CD4-positive, alpha-beta T cell (primary cell): ENCODE measurements at places on chromosomes 4 and X.

- no peak for DNase-seq
- H3K4me1 ChIP-seq: no peaks in the 10 kb centered on the region
- H3K27ac ChIP-seq: no peak overlapping the region
These were observed 665 bp downstream of the TRPC5OS start for GRCh38 chrX:111876646-111877045.

DNA sequence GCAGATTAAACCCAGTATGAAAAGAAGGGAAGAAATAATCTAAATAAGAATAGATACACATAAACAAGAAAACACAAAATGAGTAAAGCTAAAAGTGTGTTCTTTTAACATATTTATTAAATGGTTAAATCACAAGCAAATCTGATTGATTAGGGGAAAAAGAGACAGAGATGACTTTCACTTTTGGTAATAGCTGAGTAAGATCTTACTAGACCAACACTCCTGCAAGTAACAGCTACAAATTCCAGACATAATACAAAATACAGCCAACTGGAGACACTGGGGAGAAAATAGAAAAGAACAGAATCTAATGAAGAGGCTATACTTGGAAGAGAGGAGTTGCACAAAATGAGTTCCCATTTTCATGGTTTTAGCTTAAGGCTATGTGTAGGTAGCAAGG, 33.5 kb downstream of the OR13H1 start:
- no peak overlapping the region for H3K27ac ChIP-seq
- no peaks in the 10 kb centered on the region for H3K27me3 ChIP-seq
- no peak overlapping the region for H3K4me3 ChIP-seq
- no peaks in the 10 kb centered on the region for H3K36me3 ChIP-seq

GRCh38 chrX:11416600-11416999, 123.4 kb downstream of the AMELX start:
- no peak overlapping the region for H3K4me3 ChIP-seq
- no peaks in the 10 kb centered on the region for H3K36me3 ChIP-seq
- DNase-seq: no peak
- H3K4me1 ChIP-seq: no peaks in the 10 kb centered on the region

- no peaks in the 10 kb centered on the region for H3K36me3 ChIP-seq
- no peak for DNase-seq
- no peaks in the 10 kb centered on the region for H3K4me1 ChIP-seq
- no peak overlapping the region for H3K4me3 ChIP-seq
- no peak overlapping the region for H3K27ac ChIP-seq
- no peaks in the 10 kb centered on the region for H3K27me3 ChIP-seq
These were observed 577.7 kb upstream of the GALNTL6 start for GRCh38 chr4:171235521-171235920.

GRCh38 chr4:154024097-154024694, 235.3 kb upstream of the SFRP2 start:
- H3K4me3 ChIP-seq: no peak overlapping the region
- no peaks in the 10 kb centered on the region for H3K4me1 ChIP-seq
- no peak overlapping the region for H3K27ac ChIP-seq
- H3K36me3 ChIP-seq: no peaks in the 10 kb centered on the region
- DNase-seq: no peak
- H3K27me3 ChIP-seq: peaks cover 4% of the 10 kb centered on the region

DNA sequence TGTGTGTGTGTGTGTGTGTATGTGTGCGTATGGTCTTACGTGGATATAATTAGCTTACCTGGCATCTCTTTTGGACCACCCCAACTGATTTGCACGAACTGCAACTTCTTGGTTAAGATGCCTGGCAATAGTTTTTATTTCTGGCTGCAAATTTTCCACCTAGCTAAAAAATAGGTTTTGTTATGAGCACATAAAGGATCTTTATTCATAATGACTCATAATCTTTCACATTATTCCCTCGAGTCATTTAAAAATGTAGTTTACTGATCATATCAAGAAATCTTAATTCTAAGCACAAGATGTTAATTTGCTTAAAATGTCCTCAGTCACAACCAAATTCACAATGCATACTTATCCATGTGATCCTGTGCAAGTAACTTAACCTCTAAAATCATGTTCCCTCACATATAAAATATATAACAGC, 1.5 kb downstream of the COX18 start:
- peaks cover 22% of the 10 kb centered on the region for H3K36me3 ChIP-seq
- DNase-seq: peak; percentile 49
- H3K27me3 ChIP-seq: no peaks in the 10 kb centered on the region
- peak overlapping the region; percentile 81 for H3K4me3 ChIP-seq
- H3K4me1 ChIP-seq: peaks cover 27% of the 10 kb centered on the region
- peak overlapping the region; percentile 99 for H3K27ac ChIP-seq

DNA sequence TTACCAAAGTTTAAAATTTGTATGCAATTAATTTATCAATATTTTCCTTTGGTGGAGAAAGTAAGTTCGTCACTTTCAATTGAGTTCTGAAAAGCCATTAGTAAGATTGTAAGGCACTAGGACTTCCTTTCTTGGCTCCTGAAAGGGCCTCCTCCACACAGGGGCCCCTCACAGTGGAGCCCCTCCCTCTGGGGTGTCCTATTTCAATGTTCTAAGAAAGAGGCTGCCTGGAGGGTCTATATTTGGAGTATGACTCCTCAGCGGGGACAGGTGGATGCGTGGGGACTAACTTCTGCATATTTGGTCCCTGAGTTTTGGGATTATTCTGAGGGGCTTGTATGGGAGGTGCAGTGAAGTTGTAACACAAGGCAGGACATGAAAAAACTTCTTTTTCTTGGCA, 1.6 kb upstream of the ARMCX4 start:
- no peaks in the 10 kb centered on the region for H3K36me3 ChIP-seq
- H3K27me3 ChIP-seq: no peaks in the 10 kb centered on the region
- H3K4me3 ChIP-seq: no peak overlapping the region
- peaks cover 7% of the 10 kb centered on the region for H3K4me1 ChIP-seq
- DNase-seq: no peak

DNA sequence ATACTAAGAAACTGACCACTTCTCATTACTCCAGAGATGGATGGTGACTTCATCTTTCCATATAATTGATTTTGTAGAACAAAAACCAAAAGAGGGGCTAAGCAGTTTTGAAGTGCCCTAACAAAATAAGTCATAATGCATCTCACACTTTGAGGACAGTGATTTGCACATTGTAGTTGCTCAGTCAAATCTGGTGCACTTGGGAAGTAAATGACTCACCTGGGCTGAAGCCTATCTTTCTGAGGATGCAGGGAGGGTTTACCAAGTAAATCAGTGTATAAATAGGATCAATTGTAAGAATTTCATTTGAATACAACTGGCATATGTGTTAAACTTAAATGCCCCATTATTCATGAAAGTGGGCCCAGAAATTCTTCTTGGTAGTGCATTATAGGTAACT, 134.2 kb downstream of the DCLK2 start:
- no peak overlapping the region for H3K27ac ChIP-seq
- no peak overlapping the region for H3K4me3 ChIP-seq
- no peaks in the 10 kb centered on the region for H3K36me3 ChIP-seq
- DNase-seq: no peak

DNA sequence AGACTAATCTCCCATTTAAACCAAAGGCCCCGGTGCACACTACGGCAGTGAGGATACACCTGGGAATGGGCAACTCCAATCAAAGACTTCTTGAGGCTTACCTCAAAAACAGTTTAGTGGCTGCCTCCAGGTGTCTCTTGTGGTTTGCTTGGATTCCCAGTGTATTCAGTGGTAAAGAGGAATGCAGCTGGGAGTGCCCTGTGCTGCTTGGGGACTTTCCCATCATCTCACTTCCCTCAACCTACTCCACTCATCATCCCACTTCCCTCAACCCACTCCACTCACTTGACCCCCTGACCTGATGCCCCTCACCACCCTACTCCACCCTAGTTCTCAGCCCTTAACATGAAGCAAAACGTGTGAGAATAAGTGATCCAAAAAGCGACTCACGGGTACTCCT, 177.3 kb upstream of the ETNPPL start:
- H3K27ac ChIP-seq: no peak overlapping the region
- no peak overlapping the region for H3K4me3 ChIP-seq
- H3K36me3 ChIP-seq: no peaks in the 10 kb centered on the region
- DNase-seq: no peak
- H3K4me1 ChIP-seq: no peaks in the 10 kb centered on the region
- H3K27me3 ChIP-seq: peaks cover 4% of the 10 kb centered on the region

DNA sequence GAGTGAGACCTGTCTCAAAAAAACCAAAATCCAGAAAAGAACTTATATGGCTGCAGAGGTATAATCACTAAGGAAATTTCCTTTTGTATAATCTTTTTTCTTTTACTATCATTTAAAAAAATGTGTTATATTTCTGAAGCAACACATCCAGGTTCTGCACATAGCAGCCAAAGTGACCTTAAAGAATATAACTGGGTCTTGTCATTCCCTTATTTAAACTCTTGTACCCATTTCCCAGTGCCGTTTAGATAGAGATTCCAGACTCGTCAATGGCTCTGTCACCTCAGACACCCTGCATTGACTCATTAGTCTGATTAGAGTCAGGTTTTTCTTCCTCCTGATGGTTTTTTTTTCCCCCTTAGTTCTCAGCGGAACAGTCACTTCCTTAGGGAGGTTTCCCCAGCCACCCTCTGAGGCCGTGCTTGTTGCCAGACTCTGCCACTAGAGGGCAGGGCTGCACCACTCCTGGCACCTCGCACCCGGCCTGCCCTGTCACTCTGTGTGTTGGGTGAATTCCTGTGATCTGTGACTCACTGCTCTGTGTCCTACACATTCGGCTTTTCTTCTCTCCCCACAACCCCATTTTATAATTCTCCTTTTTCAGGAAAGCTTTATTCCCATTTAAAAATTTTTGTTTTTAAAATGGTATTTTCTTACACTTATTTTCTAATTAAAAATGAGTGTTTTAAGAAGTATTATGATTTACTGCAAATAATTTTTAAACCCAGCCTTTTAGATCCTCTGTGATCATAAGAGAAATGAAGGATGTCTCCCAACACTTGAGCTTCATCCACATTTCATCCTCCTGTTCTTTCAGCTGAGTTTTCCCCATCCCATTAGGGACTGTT, 32.1 kb downstream of the HTT start:
- H3K36me3 ChIP-seq: peaks cover 45% of the 10 kb centered on the region
- H3K27me3 ChIP-seq: no peaks in the 10 kb centered on the region
- no peak overlapping the region for H3K4me3 ChIP-seq
- peak; percentile 92 for DNase-seq

- H3K36me3 ChIP-seq: no peaks in the 10 kb centered on the region
- no peak overlapping the region for H3K4me3 ChIP-seq
- no peaks in the 10 kb centered on the region for H3K4me1 ChIP-seq
- no peaks in the 10 kb centered on the region for H3K27me3 ChIP-seq
- no peak for DNase-seq
These were observed 67.6 kb downstream of the PDGFRA start for GRCh38 chr4:54296548-54297203.

DNA sequence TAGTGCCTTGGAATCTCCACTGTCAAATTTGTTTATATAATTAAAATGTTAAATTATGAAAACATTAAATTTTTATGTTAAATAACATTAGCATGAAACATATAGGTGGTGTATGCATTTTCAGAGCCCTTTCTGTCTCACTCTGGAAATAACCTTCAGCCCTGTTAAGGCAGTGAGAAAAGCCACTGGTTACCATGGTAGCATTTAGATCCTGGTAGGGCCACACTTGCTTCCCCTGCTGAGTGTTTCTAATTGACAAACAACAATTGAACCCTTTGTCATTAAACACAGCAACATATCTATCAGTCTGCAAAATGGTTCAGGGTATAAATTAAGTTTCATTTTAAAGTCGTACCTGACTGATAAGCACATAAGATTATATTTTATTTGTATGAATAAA, 63.5 kb downstream of the PDK3 start:
- DNase-seq: no peak
- no peak overlapping the region for H3K27ac ChIP-seq
- H3K4me3 ChIP-seq: no peak overlapping the region
- H3K36me3 ChIP-seq: peaks cover 38% of the 10 kb centered on the region
- H3K27me3 ChIP-seq: no peaks in the 10 kb centered on the region

- no peaks in the 10 kb centered on the region for H3K4me1 ChIP-seq
- H3K36me3 ChIP-seq: no peaks in the 10 kb centered on the region
- DNase-seq: no peak
- H3K27me3 ChIP-seq: no peaks in the 10 kb centered on the region
- H3K4me3 ChIP-seq: no peak overlapping the region
These were observed 40.9 kb upstream of the PRDM5 start for GRCh38 chr4:120963449-120963848.

GRCh38 chrX:42460706-42461105, 317.3 kb downstream of the PPP1R2C start:
- H3K36me3 ChIP-seq: no peaks in the 10 kb centered on the region
- H3K4me1 ChIP-seq: no peaks in the 10 kb centered on the region
- no peaks in the 10 kb centered on the region for H3K27me3 ChIP-seq
- no peak overlapping the region for H3K27ac ChIP-seq

- H3K4me3 ChIP-seq: no peak overlapping the region
- no peak overlapping the region for H3K27ac ChIP-seq
- H3K4me1 ChIP-seq: no peaks in the 10 kb centered on the region
- H3K27me3 ChIP-seq: peaks cover 20% of the 10 kb centered on the region
- DNase-seq: no peak
These were observed 69.6 kb downstream of the PPP2R2C start for GRCh38 chr4:6402566-6403399.

GRCh38 chrX:147537172-147537571, 374.5 kb upstream of the FMR1 start:
- DNase-seq: no peak
- H3K4me3 ChIP-seq: no peak overlapping the region
- no peaks in the 10 kb centered on the region for H3K27me3 ChIP-seq
- no peak overlapping the region for H3K27ac ChIP-seq

- no peaks in the 10 kb centered on the region for H3K36me3 ChIP-seq
- H3K4me3 ChIP-seq: no peak overlapping the region
- H3K27ac ChIP-seq: no peak overlapping the region
- no peak for DNase-seq
These were observed 3.3 kb downstream of the KCND1 start for GRCh38 chrX:48968377-48968776.

DNA sequence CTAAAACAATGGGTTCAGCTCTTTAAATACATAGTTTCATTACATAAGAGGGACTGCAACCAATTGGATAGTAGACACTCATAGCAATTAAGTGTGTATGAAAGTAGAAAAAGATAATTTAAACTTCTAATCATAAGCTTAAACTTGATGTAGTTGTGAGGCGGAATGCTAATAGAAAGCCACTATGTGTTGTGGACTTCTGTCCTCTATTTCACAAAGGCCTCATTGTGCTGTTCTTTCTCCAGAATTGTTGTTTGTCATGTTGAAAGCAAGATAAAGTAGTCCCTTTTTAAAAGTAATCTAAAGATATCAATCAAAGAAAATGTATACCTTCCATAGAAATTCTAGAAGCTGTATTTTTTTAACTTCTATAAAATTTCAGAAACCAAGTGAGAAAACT, 329.4 kb downstream of the KLHL4 start:
- no peak overlapping the region for H3K27ac ChIP-seq
- no peaks in the 10 kb centered on the region for H3K27me3 ChIP-seq
- no peak for DNase-seq

GRCh38 chr4:101348995-101349800, 1.9 kb upstream of the PPP3CA start:
- peaks cover 15% of the 10 kb centered on the region for H3K4me1 ChIP-seq
- DNase-seq: no peak
- H3K36me3 ChIP-seq: no peaks in the 10 kb centered on the region
